Stimulated activated CD4-positive, alpha-beta T cell treated with anti-CD3 and anti-CD28 coated beads, Interleukin-1b, Interleukin-23, amount 100 ng/mL, for 1 hour (primary cell): ENCODE measurements at places on chromosomes 11 and 22.

- no peak for DNase-seq
These were observed 373.9 kb upstream of the FAT3 start for GRCh38 chr11:91850533-91851275.

- no peak for DNase-seq
These were observed 198.3 kb downstream of the NAV2 start for GRCh38 chr11:19910931-19911330.

DNA sequence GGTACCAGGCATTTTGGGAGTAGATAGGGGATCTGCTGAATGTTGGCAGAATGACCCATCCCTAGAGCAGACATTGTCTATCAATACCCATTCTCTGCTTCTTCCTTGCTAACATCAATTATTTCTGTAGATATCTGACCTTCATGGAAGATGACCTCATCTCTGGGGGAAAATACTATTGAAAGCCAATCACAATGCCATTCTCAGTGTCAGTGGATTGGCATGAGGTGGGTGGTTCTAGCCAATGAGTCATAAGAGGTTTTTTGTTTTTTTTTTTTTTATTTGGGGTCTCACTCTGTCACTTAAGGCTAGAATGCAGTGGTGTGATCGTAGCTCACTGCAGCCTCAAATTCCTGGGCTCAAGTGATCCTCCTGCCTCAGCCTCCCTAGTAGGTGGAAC, 42.5 kb downstream of the SNX19 start:
- no peak for DNase-seq

- DNase-seq: no peak
These were observed 4.1 kb upstream of the MUC6 start for GRCh38 chr11:1040428-1041148.

DNA sequence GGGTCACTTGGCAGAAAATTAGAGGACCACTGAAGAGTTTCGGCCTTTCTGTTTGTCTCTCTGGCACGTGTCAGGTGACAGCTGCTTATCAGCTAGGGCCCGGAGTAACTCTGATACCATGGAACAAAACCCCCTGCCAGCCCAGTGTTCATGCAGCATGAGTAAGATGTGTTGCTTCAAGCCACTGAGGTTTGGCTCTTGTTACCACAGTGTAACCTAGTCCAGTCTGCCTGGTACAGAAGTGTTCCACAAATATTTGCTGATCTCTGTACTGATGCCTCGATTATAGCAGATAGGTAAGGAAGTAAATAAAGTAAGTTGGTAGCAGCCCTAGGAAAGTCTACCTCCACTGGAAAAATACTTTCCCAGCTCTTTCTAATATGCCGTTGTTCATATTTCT, 20.5 kb upstream of the ETS1 start:
- no peak for DNase-seq
